ENCODE measurements at places on chromosomes 4 and X. TPM values are rescaled to one million over a fixed set of nuclear protein-coding genes. Genes with fewer than 3 reads are reported as not detected.

The IQCM gene
- total RNA-seq = not detected

The FAM47C gene
- not detected for total RNA-seq

The MAGED2 gene
- 47.5 TPM for total RNA-seq

The LARP7 gene
- total RNA-seq = 37.9 TPM

The MAGEE1 gene
- 0.73 TPM for total RNA-seq

DNA sequence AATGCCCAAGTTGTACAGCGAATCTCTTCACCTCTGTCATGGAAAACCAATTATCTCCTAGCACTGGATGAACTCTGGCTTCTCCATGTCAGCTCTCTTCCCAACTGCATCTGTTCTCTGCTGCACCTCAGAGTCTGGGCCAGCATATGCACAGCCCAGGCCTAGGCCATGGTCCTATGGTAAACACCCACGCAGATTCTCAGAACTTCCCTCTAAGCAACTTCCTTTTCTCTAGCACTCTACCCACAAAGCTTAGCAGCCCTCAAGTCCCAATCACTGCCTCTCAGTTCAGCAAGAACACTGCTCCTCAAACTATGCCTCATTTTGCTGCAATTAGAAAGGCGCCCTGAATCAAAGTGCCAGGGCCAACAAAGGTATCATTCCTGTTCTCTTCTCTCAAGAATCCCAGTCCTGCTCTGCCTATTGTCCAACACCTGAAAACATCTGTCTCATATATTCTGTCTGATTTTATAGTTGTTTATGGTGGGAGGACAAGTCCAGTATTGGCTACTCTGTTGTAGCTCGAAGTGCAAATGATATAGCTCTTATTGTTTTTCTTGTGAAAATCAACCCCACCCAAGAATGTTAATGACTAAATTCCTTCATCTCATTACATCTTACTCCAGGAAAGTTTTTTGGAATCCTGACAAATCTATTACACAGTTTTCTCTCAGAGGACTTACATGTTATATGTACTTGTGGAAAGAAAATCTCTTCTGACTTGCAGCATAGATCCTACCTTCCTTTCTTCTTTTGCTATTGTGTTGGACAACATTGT is 85.4 kb downstream of the DCHS2 start:
- no peak for DNase-seq

- DNase-seq = no peak
Observed at GRCh38 chr4:145716661-145717200, 36.8 kb downstream of the C4orf51 start.

DNA sequence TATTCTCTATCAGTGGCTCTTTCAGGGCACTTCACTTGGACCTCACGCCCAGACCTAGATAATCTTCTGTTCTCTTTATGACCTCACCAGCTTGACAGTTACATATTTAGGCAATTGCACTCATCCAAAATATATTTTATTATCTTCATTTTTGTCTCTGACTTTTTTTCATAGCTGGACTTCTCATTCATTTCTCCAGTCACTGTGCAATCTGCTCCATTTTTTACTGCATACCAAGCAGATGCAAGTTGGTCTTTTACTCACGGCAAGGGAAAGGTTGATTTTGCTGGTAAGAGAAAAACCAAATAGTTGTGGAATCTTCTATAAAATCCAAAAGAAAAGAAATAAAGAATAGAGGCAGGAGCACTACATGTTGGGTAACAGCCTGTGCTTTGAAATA is 31.7 kb downstream of the MAD2L1 start:
- DNase-seq = no peak

All from HT1080 (cell line).